ENCODE measurements at places on chromosomes 3 and 15. TPM values are rescaled to one million over a fixed set of nuclear protein-coding genes. Genes with fewer than 3 reads are reported as not detected.

- peaks cover 53% of the 10 kb centered on the region for H3K4me1 ChIP-seq
- DNase-seq, result no peak
- peaks cover 18% of the 10 kb centered on the region for H3K36me3 ChIP-seq
- H3K4me3 ChIP-seq, result peak overlapping the region; percentile 87
- peak overlapping the region; percentile 79 for H3K27ac ChIP-seq
- no peaks in the 10 kb centered on the region for H3K27me3 ChIP-seq
These were observed 1.5 kb downstream of the LMLN start for GRCh38 chr3:197961582-197961945.

DNA sequence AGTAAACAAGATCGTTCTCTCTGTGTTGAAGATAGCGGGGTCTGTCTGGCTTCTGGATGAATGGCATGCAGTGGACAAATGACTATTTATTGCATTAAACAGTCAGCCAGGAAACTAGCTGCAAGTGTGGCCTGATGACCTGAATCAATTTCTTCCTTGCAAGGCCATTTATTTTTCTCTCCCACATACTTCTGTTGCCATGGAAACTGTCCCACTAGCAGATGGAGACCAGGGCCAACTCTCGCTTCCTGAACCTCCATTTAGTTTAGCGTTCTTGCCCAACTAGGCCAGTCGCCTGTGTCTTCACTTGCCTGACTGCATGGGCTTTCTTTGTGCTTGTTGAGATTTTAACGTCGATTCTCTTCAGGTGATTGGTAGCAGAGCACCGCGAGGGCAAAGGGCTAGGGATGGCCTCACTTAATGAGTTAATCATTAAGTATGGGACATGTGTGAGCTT is 27.6 kb downstream of the LMCD1 start:
- H3K36me3 ChIP-seq, result no peaks in the 10 kb centered on the region
- no peak for DNase-seq
- no peaks in the 10 kb centered on the region for H3K27me3 ChIP-seq
- H3K27ac ChIP-seq, result no peak overlapping the region

- H3K36me3 ChIP-seq, result no peaks in the 10 kb centered on the region
- H3K27me3 ChIP-seq, result no peaks in the 10 kb centered on the region
- no peak overlapping the region for H3K27ac ChIP-seq
- peaks cover 2% of the 10 kb centered on the region for H3K4me1 ChIP-seq
These were observed 81.0 kb upstream of the NMNAT3 start for GRCh38 chr3:139758654-139759291.

- no peak overlapping the region for H3K27ac ChIP-seq
- no peaks in the 10 kb centered on the region for H3K4me1 ChIP-seq
- no peaks in the 10 kb centered on the region for H3K36me3 ChIP-seq
- no peak for DNase-seq
- no peak overlapping the region for H3K4me3 ChIP-seq
These were observed 151.1 kb upstream of the OSTN start for GRCh38 chr3:191047930-191048329.

- peaks cover 5% of the 10 kb centered on the region for H3K27me3 ChIP-seq
- no peak overlapping the region for H3K4me3 ChIP-seq
- H3K36me3 ChIP-seq, result no peaks in the 10 kb centered on the region
- H3K27ac ChIP-seq, result no peak overlapping the region
- no peak for DNase-seq
These were observed 13.6 kb upstream of the LACTB start for GRCh38 chr15:63107895-63108546.

- no peak overlapping the region for H3K27ac ChIP-seq
- H3K27me3 ChIP-seq, result peaks cover 9% of the 10 kb centered on the region
- no peak overlapping the region for H3K4me3 ChIP-seq
- no peaks in the 10 kb centered on the region for H3K4me1 ChIP-seq
- no peaks in the 10 kb centered on the region for H3K36me3 ChIP-seq
These were observed 20.3 kb downstream of the KY start for GRCh38 chr3:134630506-134630905.

DNA sequence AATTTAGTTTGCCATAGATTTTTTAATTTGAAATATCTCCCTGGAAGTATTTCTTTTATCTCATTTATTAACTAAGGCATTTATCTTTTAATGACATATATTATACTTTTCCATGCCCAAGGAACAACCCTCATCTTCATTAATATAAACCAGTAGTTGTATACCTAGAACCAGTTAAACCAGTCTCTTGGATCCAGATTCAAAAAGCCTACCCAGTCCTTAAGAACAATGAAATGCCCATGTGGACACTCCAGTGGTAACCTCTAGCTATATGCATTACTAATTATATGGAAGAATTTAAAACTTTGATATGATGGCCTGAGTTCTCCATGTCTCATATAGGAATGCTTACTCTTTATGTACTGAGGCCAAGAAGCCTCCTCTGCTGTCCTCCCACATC is 4.8 kb downstream of the SIDT1 start:
- no peak overlapping the region for H3K4me3 ChIP-seq
- no peaks in the 10 kb centered on the region for H3K27me3 ChIP-seq
- H3K4me1 ChIP-seq, result peaks cover 40% of the 10 kb centered on the region
- no peak overlapping the region for H3K27ac ChIP-seq
- DNase-seq, result no peak

DNA sequence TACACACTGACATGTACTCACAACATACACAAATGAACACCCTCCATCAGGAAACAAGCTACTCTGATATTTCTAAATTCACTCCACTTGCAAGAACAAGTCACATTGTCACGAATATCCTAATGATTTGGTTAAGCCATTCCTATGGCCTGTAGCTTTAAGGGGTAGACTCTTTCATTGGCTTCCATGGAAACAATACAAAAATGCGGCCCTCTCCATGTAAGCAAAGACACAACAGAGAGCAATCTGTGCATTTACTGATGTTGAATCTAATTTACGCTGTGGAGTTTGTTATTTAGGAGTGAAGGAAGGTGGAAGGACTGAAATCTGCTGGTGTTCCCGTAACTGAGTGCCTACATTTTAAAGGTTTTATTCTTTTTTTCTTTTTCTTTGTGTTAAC is 114.5 kb downstream of the FMN1 start:
- H3K4me3 ChIP-seq, result no peak overlapping the region
- peaks cover 10% of the 10 kb centered on the region for H3K27me3 ChIP-seq
- no peaks in the 10 kb centered on the region for H3K36me3 ChIP-seq
- no peaks in the 10 kb centered on the region for H3K4me1 ChIP-seq
- H3K27ac ChIP-seq, result no peak overlapping the region

DNA sequence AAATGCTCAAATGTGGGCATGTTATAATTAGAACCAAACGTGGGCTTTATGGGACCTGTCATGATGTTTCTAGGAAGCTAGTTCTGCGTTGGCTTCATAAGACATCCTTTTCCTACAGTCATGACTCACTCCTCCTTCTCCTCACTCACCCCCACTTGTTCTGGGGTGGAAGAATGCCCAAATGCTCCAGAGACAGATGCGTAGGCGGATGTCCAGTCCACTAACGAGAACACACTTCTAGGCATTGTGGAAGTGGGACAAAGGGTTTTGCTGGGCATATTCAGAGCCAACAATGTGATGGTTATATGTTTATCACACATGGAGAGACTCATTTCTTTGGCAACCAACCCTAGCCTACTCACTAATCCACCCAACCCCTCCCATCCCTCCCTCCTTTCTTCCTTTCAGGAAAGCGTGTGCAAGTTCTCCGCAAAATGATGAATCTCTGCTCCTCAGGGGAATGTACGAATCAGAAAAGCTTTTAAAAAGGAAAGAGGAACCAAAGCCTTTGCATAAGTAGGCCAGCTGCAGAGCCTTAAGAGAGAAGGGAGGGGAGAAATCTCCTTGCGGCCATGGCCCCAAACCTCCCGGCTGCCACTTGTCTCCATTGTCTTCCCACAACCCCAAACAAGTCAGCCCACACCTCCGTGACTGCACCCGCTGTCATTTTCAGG is 123.0 kb upstream of the SPRED1 start:
- no peaks in the 10 kb centered on the region for H3K36me3 ChIP-seq
- H3K4me3 ChIP-seq, result no peak overlapping the region
- H3K27me3 ChIP-seq, result peaks cover 22% of the 10 kb centered on the region

DNA sequence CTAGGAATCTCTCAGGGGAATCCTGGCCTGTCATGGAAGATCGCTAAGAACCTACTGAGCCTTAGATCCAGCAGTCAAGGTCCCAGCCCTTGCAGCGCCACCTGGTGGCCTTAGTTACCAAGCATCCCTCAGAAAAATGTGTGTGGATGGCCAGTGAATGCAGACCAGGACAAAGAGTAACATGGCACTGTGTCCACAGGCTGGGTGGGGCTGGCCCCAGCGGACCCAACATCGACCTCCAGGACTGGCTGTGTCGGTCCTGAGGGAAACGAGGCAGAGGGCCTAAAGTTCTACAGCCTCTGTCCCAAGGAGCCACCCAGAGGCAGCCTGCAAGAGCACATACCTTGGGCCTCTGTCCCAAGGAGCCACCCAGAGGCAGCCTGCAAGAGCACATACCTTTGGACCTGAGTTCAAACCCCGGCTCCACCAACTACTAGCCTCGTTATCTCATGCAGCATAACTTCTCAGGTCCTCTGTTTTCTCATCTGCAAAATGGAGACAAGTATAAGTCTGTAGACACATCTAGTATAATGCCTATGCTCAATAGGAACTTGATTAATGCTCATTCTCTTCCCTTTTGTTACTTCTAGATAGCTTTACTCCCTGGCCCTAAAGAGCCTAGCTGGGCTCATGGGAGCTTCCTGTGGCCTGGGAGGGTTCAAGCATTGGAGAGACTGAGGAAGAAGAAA is 57.5 kb upstream of the HERC1 start:
- H3K36me3 ChIP-seq, result no peaks in the 10 kb centered on the region
- H3K4me3 ChIP-seq, result no peak overlapping the region
- peak overlapping the region; percentile 90 for H3K27ac ChIP-seq
- peak; percentile 76 for DNase-seq
- H3K4me1 ChIP-seq, result peaks cover 54% of the 10 kb centered on the region
- no peaks in the 10 kb centered on the region for H3K27me3 ChIP-seq

GRCh38 chr3:172367205-172368105 is 80.8 kb downstream of the GHSR start:
- DNase-seq, result no peak
- peaks cover 3% of the 10 kb centered on the region for H3K36me3 ChIP-seq
- no peak overlapping the region for H3K27ac ChIP-seq
- no peaks in the 10 kb centered on the region for H3K4me1 ChIP-seq
- no peak overlapping the region for H3K4me3 ChIP-seq

DNA sequence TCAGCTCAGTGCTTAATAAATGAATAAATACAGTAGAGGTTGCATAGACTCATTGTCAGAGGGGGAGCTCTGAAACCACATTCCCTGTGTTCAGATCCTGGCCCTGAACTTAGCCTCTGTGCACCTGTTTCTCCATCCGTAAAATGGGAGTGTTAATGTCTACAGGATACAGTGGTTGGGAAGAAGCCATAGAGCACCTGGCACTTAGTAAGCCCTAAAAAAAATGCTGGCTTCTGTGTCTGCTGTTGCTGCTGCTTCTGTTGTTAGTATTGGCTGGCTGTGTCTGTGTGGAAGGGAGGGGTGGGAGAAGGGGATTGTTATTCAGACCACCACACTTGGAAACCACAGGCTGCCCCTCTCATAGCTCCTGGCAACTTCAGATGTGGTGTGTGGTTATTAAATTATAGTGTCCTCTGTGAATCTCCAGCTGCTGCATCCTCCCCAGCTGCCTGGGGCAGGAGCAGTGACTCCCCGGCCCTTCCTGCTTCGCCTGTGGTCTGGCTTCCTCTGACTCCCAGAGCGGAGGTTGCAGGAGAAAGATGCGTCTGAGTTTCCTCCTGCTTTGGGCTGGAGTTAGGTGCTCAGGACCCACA is 31.0 kb downstream of the FGD5 start:
- no peak overlapping the region for H3K27ac ChIP-seq
- H3K27me3 ChIP-seq, result peaks cover 25% of the 10 kb centered on the region
- no peak overlapping the region for H3K4me3 ChIP-seq
- H3K4me1 ChIP-seq, result peaks cover 27% of the 10 kb centered on the region
- DNase-seq, result no peak

- H3K27me3 ChIP-seq, result peaks cover 6% of the 10 kb centered on the region
- no peak overlapping the region for H3K27ac ChIP-seq
- peaks cover 11% of the 10 kb centered on the region for H3K4me1 ChIP-seq
- H3K4me3 ChIP-seq, result no peak overlapping the region
These were observed 129.2 kb upstream of the DPH6 start for GRCh38 chr15:35674873-35675781.

DNA sequence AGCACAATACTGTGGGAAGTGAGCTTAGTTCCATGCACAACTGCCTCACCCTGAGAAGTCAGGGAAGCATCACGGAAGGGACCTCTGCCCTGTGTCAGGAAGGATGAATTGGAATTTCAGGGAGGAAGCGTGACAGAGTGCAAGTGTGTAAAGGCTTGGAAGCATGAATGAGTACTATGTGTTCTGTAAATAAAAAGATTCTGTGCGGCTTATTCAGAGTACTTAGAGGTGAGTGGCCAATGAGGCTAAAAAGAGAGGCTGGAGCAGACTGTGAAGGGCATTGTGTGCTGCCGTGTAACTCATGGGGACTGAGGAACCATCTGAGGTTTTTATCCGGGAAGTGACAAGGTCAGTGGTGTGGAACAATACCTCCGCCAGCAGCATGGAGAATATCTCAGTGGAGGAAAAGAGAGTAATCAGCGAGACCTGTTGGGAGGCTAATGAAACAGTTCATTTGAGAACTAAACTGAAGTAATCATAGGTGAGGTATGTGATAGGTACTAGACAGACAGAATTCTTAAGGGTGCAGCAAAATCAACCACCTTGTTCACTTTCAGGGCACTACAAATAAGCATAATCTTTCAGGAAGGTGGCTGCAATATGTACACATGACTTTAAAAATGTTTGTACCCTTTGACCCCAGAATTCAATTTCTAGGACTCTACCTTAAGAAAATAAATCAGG is 64.9 kb upstream of the SPRED1 start:
- H3K27ac ChIP-seq, result no peak overlapping the region
- no peaks in the 10 kb centered on the region for H3K4me1 ChIP-seq
- H3K27me3 ChIP-seq, result peaks cover 18% of the 10 kb centered on the region
- H3K36me3 ChIP-seq, result no peaks in the 10 kb centered on the region
- DNase-seq, result no peak

- no peaks in the 10 kb centered on the region for H3K4me1 ChIP-seq
- H3K36me3 ChIP-seq, result no peaks in the 10 kb centered on the region
- H3K27me3 ChIP-seq, result no peaks in the 10 kb centered on the region
- H3K4me3 ChIP-seq, result no peak overlapping the region
- no peak for DNase-seq
- H3K27ac ChIP-seq, result no peak overlapping the region
These were observed 52.6 kb downstream of the LRRC28 start for GRCh38 chr15:99303907-99304306.

DNA sequence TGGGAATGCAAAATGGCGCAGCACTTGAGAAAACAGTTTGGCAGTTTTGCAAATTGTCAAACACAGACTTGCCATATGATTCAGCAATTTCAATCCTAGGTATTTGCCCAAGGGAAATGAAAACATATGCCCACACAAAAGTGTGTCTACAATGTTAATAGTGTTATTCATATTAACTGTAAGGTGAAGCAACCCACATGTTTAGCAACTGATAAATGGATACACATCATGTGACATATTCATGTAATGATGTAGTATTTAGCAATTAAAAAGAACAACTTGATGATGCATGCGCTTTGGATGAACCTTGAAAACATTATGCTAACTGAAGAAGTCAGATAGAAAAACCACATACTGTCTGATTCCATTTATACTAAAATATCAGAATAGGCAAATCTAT is 539.0 kb upstream of the PPP2R3A start:
- no peak overlapping the region for H3K4me3 ChIP-seq
- H3K27ac ChIP-seq, result no peak overlapping the region
- no peak for DNase-seq
- H3K36me3 ChIP-seq, result no peaks in the 10 kb centered on the region
- no peaks in the 10 kb centered on the region for H3K27me3 ChIP-seq

The XCR1 gene
- total RNA-seq, result not detected

The GRK7 gene
- not detected for total RNA-seq

The ROBO1 gene
- total RNA-seq, result 0.55 TPM

The DZIP1L gene
- 0.37 TPM for total RNA-seq

The TBCCD1 gene
- 14.3 TPM for total RNA-seq

The FILIP1L gene
- total RNA-seq, result 0.25 TPM

The DPPA4 gene
- not detected for total RNA-seq
